ENCODE measurements at places on chromosomes 2 and 18. TPM values are rescaled to one million over a fixed set of nuclear protein-coding genes. Genes with fewer than 3 reads are reported as not detected.

The CDH19 gene
- total RNA-seq: not detected

The LRATD1 gene
- total RNA-seq: under 0.01 TPM

The UGT1A4 gene
- not detected for total RNA-seq

The MALL gene
- 0.21 TPM for total RNA-seq

The EGR4 gene
- total RNA-seq: 0.52 TPM

The ITM2C gene
- 20.6 TPM for total RNA-seq

The SLC14A1 gene
- total RNA-seq: 2.5 TPM

The KCNS3 gene
- not detected for total RNA-seq

The NT5C1B gene
- total RNA-seq: not detected

The RGPD4 gene
- total RNA-seq: 0.10 TPM

The CD8B gene
- 41.9 TPM for total RNA-seq

The TCF23 gene
- not detected for total RNA-seq

The TRAPPC12 gene
- 18.3 TPM for total RNA-seq

The LRRC30 gene
- total RNA-seq: not detected

The ZNF385B gene
- total RNA-seq: not detected

The TTN gene
- 47.6 TPM for total RNA-seq
